Left colon (tissue), 2 donors: ENCODE measurements at places on chromosomes 7 and 10. TPM values are rescaled to one million over a fixed set of nuclear protein-coding genes. Genes with fewer than 3 reads are reported as not detected.

The ENO4 gene
- total RNA-seq, result 0.37 TPM

- no peak for DNase-seq
Observed at GRCh38 chr7:11737723-11738122, 94.3 kb downstream of the THSD7A start.

The DRGX gene
- not detected for total RNA-seq

GRCh38 chr10:131872827-131873375 lies 27.9 kb upstream of the PPP2R2D start:
- DNase-seq, result no peak

The TLX1 gene
- total RNA-seq, result 1.7 TPM

DNA sequence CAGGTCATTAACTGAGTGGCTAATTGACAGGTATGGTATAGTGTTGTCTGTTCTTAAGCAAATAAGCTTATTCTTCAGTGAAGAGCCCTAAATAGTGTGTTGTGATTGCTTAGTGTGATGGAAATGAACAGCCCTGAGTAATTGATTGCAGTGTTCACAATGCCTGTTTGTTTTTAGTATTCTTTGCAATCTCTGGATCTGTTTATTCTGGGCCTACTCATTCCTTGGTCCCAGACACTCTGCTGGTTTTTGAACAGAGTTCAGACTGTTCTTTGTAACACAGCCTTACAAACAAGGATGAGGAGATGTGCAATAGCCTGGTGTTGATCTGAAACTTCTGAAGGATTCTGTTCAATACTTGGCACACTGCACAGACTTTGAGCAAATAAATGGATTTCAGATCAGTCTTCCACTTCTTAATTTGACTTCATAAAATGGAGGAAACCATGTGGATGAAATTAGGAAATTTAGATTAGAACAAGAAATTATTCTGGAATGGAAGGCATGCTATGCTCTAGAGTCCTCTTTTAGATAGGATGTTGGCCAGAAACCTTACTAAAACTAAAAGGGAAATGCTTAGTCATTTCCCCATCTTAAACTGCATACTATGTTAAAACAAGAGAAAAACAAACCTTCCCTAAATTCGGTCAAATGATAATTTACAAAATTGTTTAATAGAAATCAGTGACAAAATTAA lies 444.2 kb upstream of the SEMA3D start:
- DNase-seq, result no peak

GRCh38 chr10:28343252-28343651 lies 40.4 kb upstream of the MPP7 start:
- no peak for DNase-seq

The ZNF746 gene
- total RNA-seq, result 13.6 TPM

DNA sequence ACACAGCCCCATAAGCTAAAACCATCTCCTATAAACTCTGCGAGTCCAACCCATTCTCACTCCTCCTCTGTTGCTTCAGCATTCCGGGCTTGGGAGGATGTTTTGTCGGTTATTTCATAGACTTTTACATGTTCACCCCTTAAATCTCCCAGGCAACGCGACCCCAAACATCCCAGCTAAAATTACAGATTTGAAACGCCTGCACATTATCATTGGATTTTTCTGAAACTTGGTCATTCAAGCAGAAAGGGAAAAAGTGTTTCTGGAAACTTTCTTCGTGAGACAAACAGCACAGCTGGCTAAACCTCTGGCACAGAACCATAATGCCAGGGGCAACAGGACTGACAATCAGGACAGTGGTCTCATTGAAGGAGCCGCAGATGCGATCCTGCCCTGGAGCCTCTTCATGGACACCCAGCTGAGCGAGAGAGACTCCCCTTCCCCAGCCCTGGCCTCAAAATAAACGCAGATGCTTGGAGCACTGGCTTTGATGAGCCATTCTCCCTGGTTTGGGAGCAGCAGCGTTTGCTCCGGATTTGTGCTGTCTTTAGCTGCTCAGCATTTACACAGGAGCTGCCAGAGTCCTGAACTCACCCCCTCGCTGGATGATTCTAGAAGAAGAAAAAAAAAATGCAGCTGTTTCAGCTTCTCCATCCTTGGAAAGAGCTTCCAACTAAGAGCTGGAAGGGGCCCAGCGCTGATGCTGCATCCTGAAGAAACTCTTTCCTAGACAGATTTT lies 30.1 kb downstream of the AFAP1L2 start:
- DNase-seq, result peak; percentile 49

GRCh38 chr10:50540826-50541122 lies 83.0 kb downstream of the SGMS1 start:
- DNase-seq, result no peak

The SLC26A5 gene
- total RNA-seq, result 0.22 TPM

The TMEM229A gene
- 0.11 TPM for total RNA-seq

DNA sequence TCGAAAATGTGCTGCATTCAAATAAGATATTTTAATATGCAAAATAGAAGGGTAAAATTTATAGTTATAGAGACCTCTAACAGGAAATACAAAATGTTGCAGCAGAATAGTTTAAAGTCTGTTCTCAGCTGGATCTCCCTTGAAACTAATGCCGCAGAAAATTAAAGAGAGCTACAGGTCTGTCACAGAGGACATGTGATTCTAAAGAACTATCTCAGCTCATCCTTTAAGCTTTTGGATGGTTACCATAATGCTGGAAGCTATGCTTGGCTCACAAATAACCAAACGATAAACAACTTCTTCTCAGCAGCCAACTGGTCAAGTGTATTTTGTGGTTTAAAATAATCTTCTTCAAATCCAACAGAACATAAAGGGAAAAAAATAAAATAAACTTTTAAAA lies 353.0 kb downstream of the PARD3 start:
- DNase-seq, result no peak

The WIPF3 gene
- 2.1 TPM for total RNA-seq

DNA sequence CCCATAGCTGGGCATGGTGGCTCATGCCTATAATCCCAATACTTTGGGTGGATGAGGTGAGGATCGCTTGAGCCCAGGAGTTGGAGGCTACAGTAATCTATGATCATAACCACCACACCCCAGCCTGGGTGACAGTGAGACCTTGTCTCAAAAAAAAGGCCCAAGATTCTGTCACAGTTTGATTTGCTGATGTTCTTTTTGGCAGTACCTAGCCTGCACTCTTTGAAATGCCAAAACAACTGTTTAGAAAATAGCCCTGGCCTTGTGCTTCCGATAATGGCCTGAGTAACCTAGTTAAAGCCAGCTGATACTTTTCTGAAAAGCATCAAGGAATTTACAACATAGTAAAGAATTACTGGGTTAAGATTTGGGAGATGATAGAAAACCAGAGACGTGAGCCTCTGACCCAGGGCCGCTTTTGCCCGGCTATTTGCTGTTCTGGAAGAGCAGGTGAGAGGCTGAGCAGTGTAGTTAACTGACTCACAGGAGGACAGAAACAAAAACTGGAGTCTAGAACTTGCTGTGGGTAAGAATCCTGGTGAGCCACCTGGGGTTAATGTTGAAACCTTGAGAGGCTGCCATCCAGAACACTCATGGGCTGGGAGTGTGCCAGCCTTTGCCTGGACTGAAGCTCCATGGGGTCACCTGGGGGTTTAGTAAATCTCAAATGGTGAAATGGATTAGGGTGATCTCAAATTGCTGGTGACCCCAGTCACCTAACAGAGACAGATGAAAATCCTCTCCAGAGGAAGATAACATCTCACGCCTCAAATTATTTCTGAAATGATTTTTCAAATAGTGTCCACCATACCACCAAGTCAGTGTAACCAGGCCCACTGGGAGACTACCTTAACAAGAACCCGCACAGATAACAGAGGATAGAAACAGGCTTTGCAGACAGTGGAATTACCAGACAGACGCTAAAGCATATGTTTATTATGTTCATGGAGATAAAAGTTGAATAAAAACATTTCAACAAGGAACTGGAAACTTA lies 51.8 kb downstream of the GALNT11 start:
- DNase-seq, result no peak

- no peak for DNase-seq
Observed at GRCh38 chr10:10110844-10111490, 906.7 kb upstream of the CELF2 start.

GRCh38 chr10:33524966-33525365 lies 190.5 kb upstream of the NRP1 start:
- DNase-seq, result no peak

The CC2D2B gene
- total RNA-seq, result 0.37 TPM

DNA sequence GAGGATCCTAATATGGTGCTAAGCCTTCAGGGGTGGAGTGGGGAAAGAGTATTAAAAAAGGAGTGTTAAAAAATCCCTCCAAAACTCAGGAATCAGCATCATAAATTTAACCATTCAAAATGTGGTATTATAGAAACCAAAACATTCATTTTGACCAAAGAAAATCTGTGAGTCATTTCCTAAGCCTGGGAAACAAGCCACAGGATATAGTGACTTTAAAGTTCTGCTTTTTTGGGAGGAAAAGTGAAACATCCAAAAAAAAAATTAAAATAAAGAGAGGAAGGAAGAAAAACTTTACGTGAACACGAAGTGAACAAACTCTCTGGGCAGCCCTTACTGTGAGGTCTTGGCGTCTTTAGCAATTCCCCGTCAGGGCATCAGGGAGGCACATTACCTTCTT lies 74.0 kb upstream of the GSDME start:
- DNase-seq, result no peak

DNA sequence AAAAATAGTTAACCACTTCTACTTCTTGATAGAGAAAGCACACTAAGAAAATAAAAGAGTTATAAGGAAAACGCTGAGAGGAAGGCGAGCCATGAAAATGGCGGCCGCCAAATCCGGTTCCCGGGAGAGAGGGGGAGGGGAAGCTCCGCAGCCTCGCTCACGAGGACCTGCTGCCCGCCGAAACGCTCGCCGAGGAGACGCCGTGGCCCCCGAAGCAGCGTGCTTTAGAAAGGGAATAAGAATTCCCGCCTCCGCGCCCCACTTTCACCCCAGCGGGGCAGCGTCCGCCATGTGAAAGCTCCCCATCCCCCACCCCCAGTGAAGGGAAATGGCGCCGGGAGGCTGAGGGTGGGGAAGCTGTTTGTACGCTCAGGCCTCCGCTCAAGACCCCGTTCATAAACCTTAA lies 505 bp downstream of the HNRNPA2B1 start:
- DNase-seq, result peak; percentile 85

DNA sequence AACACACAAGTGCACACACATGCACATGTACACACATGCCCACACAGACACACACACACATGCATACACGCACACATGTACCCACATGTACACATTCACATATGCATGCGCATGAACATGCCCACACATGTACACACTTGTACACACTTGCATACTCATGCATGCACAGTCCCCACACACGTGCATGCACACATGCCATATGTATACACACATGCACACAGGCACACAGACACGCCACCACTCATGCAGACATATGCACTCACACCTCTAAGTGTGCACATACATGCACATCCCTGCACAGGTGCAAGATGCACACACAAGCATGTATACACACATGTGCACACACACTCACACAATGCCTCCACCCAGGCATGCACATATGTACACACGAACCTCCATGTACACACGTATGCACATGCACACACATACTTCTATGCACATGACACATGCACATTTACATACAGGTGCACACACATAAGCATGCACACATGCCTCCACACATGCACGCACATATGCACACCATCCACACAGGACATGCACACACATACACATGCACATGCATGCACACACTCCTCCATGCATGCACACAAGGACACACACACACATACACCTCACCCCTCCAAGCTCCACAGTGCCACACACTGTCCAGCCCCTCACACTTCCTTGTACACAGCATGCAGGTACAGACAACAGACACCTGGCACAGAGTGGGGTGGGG lies 45.8 kb downstream of the YKT6 start:
- no peak for DNase-seq

GRCh38 chr10:20017961-20018360 lies 201.7 kb downstream of the PLXDC2 start:
- DNase-seq, result no peak

DNA sequence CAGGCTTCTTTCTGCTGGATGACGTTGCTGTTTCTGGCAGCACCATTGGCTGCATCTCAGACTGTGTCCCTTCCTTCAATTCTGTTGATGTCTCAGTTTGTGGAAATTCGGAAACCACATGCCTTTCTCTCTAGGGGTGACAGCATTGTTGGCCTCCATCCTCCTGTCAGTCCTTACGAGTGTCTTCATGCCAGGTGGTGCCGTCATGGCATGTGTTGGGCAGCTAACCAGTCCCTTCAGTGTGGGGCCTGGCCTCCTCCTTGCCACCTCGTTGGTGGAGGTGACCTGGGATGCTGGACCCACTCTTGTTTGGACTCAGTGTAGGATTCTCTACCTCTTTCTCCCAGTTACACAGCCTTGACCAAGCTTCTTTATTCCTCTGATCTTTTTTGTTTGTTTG lies 111.6 kb upstream of the INSYN2A start:
- no peak for DNase-seq

- DNase-seq, result no peak
Observed at GRCh38 chr10:50426485-50426884, 175.2 kb upstream of the ASAH2 start.

DNA sequence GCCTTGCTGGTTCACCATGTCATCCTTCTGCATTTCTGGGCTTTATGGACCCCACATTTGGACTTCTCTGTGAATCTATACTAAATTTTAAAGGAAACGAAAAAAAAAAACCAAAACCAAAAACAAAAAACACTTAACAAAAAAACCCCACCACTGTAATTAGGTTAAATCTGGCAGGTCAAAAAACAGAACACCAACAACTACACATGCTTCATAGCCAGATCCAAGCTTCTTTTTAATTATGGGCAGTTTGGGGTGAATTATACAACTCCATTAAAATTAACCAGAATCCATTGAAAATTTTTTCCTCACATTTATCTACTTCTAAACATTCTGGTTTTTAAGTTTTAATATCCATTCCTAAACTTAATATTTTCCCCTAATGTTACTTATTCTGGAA lies 58.4 kb downstream of the CDK6 start:
- DNase-seq, result no peak

GRCh38 chr7:45691155-45691656 lies 117.0 kb downstream of the ADCY1 start:
- DNase-seq, result no peak

DNA sequence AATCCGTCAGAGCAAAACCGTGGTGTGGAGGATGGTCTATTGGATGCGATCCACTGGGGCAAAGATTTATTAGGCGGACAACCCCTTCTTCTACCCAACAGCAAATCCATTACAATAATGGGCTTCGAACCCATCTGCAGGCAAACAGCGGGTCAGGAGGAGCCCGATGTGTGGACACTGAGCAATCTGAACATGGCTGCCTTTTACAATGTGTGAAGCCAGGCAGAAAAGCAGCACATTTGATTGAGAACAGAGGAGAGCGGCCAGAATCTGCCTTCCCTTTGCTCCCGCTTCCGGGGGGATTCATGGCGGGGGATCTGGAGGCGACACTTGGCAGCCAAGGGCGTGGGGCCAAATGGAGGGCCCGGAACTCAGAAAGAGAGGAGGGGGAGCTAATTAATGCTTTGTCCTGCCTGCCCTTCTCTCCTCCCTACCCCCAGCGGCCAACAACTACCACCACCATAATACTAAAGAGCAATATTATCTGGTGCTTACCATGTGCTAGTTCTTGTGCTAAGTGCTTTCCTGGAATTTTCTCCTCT lies 133.0 kb downstream of the EMX2 start:
- DNase-seq, result no peak

The SPDYE2B gene
- not detected for total RNA-seq

The ZNF727 gene
- total RNA-seq, result 1.1 TPM

GRCh38 chr10:50987934-50988333 lies 86.4 kb upstream of the PRKG1 start:
- peak; percentile 19 for DNase-seq

The MMD2 gene
- not detected for total RNA-seq
